ENCODE measurements at places on chromosomes 2 and 18.

DNA sequence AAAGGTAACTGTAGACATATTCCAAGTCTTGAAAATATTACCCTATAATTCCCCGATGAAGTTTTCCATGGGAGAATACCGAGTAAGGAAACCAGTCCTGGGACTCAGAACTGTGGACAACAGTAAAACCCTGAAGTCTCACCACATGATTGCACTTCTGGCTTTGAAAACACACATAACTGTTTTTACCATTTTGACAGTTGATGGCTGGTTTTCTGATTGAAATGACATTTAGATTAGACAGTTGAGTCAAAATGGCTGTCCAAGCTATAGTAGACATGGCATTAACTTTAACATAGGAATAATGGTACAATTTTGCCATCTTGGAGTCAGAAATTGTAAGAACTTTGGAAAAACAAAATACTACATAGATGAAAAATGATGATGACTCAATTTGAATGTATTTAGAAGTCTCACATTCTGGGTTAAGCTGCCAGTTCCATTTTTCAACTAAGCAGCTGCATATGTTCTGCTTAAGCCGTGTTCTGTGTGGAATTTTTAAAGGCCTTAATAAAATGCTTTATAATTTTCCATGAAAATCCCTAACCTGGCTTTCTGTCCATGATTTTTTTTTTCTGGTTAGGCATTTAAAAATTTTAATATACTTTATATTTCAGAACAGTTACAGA lies 38.3 kb upstream of the WIPF1 start:
- DNase-seq: no peak
- H3K4me1 ChIP-seq: no peaks in the 10 kb centered on the region
- no peaks in the 10 kb centered on the region for H3K27me3 ChIP-seq
- H3K4me3 ChIP-seq: no peak overlapping the region

- no peaks in the 10 kb centered on the region for H3K27me3 ChIP-seq
- peaks cover 7% of the 10 kb centered on the region for H3K4me1 ChIP-seq
- H3K27ac ChIP-seq: no peak overlapping the region
- no peaks in the 10 kb centered on the region for H3K36me3 ChIP-seq
- DNase-seq: no peak
Observed at GRCh38 chr2:73268830-73269685, 15.2 kb downstream of the FBXO41 start.

- DNase-seq: no peak
- H3K36me3 ChIP-seq: no peaks in the 10 kb centered on the region
- H3K4me1 ChIP-seq: peaks cover 16% of the 10 kb centered on the region
- no peak overlapping the region for H3K27ac ChIP-seq
Observed at GRCh38 chr2:176483901-176484568, 214.8 kb downstream of the MTX2 start.

DNA sequence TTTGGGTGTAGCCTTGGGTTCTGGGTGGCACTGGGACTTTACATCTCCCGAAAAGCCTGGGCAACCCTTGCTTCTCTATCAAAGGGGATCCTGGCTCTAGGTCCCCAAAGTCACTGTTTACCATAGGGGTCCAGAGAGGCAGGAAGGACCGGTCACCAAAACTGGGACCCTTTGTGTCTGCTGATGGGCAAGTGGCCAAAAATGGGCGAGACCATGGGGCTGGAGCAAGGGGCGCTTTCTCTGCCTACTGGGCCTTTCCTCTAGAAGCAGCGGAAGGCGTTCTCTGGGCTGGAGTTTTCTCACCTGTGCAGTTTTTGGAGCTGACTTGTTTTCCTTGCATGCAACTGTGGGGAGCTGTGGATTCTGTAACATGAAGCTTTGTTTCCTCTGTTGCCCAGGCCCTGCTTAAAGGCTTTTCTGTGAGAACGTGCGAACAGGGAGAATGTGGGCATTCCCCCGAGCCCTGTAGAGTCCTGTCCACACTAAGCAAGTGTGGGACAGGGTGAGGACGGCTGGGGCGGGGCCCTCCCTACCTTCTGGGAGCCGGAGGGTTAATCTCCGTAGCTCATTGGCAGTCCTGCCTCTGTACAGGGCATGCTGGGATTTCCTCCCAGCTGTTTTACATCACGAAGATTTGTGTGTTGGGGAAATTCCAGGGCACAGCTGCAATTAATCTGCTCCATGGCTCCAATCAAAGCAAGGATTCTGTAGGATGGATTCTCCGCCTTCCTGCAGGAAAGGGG lies 50.2 kb downstream of the TGOLN2 start:
- DNase-seq: no peak
- no peaks in the 10 kb centered on the region for H3K27me3 ChIP-seq
- H3K4me1 ChIP-seq: peaks cover 33% of the 10 kb centered on the region
- no peaks in the 10 kb centered on the region for H3K36me3 ChIP-seq
- no peak overlapping the region for H3K4me3 ChIP-seq

DNA sequence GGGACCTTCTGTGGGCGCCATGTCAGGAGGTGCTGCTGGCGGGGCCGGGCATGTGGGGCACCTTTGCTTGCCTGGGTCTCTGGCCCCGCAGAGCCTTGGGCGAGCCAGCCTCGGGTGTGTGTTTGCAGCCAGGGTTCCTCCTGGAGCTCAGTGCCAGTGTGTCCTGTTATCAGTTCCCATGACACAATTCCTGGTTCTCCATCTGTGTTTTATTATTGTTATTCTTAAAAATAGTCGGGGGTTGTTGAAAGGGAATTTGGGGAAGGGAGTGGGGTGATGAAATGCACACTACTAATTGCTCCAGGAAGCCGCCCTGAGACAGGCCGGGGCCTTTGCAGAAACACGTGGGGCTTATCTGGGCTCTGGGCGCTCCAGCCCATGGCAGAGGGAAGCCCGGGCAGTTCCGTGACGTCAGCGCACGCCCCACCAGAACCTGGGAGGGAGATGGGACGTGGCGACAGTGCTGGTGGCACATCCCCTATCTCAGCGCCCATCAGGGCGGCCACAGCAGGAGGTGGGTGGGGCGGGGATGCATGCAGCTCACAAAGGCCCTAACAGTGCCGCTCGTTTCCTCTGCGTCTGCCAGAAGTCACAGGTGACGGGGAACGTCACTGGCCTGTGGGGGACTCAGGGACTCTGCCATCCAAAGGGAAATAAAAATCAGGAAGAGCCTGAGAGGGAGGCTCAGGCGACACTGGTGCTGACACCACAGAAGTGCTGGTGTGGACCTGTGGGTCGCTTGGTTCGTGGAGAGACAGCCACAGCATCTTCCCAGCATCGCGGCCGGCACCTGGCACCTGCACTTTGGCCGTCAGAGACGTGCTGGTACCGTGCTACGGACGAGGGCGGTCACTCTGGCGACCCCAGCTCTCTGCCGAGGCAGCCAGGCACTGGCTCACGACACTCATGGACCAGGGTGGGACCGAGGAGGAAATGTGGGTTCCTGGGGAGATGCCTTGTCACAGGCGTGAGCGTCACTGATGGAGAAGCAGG lies 131.0 kb downstream of the NFATC1 start:
- no peak for DNase-seq
- H3K27ac ChIP-seq: no peak overlapping the region
- peaks cover 7% of the 10 kb centered on the region for H3K27me3 ChIP-seq
- H3K4me1 ChIP-seq: no peaks in the 10 kb centered on the region
- H3K36me3 ChIP-seq: peaks cover 2% of the 10 kb centered on the region

- H3K4me1 ChIP-seq: no peaks in the 10 kb centered on the region
- H3K27ac ChIP-seq: no peak overlapping the region
- H3K36me3 ChIP-seq: no peaks in the 10 kb centered on the region
- no peak for DNase-seq
- H3K4me3 ChIP-seq: no peak overlapping the region
- peaks cover 27% of the 10 kb centered on the region for H3K27me3 ChIP-seq
Observed at GRCh38 chr2:218074031-218074430, 5.0 kb downstream of the RUFY4 start.
